ENCODE measurements at places on chromosomes 5 and 9.

GRCh38 chr9:69485466-69485865 lies 160.5 kb downstream of the ENTREP1 start:
- DNase-seq, result no peak

GRCh38 chr9:35759795-35760194 lies 5.7 kb upstream of the MSMP start:
- DNase-seq, result no peak

DNA sequence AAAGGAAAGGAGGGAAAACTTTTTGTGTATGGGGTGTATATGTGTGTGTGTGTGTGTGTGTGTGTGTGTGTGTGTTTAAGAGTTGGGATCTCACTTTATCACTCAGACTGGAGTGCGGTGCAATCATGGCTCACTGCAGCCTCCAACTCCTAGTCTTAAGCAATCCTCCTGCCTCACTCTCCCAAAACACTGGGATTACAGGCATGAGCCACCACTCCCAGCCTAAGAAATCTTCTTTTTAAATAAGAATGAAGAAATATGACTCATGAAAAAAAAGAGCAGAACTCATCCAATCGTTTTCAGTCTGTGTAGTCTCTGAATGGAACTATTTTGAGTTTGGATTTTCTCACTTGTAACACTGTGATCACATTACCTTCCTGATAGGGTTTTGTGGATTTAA lies 601.5 kb downstream of the ACTL7B start:
- DNase-seq, result no peak

- DNase-seq, result no peak
Measured at GRCh38 chr9:123217128-123217654, 51.2 kb downstream of the STRBP start.

- DNase-seq, result no peak
Measured at GRCh38 chr9:7342736-7343135, 456.8 kb downstream of the DMAC1 start.

GRCh38 chr9:79896390-79896980 lies 324.7 kb downstream of the TLE4 start:
- DNase-seq, result no peak

DNA sequence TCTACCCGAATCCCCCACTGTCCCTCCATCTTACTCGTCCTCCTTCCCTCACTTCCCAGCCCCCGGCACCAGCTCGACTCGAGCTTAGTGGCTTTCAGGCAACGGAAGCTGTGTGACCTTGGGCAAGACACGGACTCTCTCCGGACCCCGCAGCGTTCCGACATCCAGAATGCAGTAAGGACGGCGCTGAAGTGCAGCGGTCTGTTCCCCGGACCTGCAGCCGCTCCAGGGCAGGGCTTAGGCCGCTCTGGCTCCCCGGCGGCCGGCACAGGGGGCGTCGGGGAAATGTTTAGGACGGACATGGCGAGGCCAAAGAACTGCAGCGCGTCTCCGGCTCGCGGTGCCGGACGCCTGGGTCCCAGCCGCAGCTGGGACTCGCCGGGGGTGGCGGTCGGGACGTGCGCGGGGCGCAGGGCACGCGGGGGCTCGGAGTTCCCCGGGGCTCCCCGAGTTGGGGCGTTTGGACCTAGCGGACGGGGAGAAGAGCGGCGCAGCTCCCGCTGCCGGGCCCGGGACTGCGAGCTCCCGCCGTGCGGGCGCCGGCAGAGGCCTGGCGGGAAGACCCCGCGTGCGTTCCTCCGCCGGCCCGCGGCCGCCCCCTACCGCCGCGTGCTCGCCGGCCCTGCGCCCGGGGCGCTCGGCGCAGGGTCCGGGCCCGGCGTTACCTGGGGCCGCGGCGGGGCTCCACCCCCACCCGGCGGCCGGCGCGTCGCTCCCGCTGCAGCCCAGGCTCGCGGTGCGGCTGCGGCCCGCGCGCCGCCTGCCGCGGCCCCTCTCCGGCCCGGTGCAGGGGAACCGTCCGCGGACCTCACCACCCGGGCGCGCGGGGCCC lies 5.6 kb upstream of the RNF44 start:
- no peak for DNase-seq

DNA sequence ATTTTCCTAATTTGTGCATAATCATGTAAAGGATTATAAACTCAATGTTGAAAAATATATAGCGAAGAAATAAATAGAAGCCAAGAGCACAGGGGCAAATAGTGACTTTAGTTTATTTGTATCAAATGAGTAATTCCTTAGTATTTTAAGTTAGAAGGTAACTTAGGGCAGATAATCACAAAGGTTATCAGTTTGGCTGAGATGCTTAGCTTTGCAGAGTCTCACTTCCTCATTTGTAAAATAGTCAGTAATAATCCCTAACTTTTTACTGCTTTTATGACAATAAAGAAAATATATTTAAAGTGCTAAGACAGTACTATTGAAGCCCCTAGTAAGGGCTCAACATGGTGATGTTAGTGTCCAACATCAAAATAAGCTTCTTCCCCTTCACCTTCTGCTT lies 297.4 kb upstream of the TUSC1 start:
- no peak for DNase-seq

DNA sequence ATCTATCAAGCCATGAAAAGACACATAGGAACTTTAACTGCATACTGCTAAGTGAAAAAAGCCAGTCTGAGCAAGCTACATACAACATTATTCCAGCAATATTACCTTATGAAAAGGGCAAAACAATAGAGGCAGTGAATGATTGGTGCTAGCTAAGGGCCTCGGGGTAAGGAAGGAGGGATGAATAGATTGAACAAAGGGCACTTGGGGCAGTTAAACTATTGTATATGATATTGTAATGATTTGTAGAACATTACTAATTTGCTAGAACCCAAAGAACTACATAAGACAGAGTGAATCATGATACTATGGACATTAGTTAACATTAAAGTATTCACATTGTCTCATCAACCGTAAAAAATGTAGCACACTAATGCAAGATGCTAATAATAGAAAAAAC lies 218.3 kb downstream of the FBXO4 start:
- DNase-seq, result no peak

- no peak for DNase-seq
Measured at GRCh38 chr5:111116550-111116949, 24.4 kb downstream of the WDR36 start.

DNA sequence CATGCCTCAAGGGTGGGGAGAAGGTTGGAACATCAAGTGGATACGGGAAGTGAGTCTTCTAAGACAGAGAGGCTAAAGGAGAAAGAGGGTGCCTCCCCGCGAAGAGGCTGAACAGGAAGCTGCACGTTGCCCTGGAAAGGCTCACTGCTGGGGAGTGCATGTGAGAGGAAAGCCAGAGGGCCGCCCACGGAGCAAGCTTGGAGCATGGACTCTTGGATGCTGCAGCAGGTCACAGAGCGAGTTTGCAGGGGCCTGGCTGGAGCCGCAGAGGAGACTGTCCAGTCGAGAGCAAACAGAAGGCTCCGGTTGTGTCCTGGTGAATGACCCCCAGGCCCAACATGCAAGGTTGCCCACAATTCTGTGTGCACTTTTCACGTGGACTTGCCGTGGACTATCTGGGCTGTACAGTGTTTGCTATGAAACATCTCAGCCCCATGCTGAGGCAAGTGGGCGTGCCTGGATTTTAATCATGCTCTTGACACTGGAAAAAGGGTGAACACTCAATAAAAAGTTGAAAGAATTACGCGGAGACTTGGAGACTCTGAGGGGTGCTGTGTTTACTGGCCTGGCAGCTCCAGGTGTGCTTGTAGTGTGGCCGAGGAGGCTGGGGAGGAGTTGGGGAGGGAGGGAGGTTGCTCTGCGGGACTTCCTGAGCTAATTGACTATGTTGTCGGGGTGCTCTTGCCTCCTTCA lies 54.5 kb upstream of the GARNL3 start:
- no peak for DNase-seq

- no peak for DNase-seq
Measured at GRCh38 chr5:172002310-172002709, 4.1 kb downstream of the FBXW11 start.

DNA sequence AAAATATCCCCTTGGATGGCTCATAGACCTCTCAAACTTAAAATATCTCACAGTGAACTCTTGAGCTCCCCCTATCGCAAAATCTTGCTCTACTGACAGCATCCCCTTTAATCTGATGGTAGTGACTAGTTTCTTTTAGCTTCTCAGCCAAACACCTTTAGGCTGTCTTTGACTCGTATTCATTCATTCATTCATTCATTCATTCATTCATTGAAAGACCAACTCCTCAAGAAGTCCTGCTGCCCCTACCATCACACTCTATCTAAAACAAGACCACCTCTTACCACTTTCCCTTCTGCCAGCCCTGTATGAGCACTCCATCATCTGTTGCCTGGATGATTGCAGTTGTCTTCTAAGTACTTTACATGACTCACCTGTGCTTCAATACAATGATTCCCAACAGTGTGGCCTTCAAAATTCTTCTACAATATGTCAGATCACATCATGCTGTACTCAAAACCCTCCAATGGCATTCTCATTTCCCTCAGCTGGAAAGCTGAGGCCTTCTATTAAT lies 46.8 kb downstream of the ITGA2 start:
- no peak for DNase-seq

- no peak for DNase-seq
Measured at GRCh38 chr5:97906135-97906534, 723.1 kb upstream of the RIOK2 start.

GRCh38 chr5:66518052-66518451 lies 78.1 kb upstream of the MAST4 start:
- no peak for DNase-seq

DNA sequence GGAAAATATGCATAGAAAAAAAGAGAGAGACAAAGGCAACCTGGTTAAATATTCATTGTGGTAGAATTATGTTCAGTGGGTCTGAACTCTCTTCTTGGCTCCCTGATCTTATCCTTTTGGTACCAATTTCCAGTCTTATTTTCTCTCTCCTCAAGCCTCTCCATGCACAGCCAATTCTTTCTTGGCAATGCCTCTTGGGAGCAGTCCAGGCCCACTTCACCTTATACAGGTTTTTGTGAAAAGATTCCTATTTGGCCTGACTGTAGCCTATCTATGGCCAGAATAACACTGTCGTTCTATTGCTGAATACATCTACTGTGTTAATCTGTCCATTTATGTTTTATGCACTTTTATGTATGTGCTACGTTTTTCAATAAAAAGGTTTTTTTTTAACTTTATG lies 2.7 kb downstream of the ELOVL7 start:
- no peak for DNase-seq

- DNase-seq, result no peak
Measured at GRCh38 chr5:179289756-179290385, 55.4 kb downstream of the ADAMTS2 start.

GRCh38 chr9:38478211-38478610 lies 54.0 kb upstream of the IGFBPL1 start:
- no peak for DNase-seq

- DNase-seq, result no peak
Measured at GRCh38 chr5:14767053-14767452, 102.5 kb downstream of the OTULIN start.

DNA sequence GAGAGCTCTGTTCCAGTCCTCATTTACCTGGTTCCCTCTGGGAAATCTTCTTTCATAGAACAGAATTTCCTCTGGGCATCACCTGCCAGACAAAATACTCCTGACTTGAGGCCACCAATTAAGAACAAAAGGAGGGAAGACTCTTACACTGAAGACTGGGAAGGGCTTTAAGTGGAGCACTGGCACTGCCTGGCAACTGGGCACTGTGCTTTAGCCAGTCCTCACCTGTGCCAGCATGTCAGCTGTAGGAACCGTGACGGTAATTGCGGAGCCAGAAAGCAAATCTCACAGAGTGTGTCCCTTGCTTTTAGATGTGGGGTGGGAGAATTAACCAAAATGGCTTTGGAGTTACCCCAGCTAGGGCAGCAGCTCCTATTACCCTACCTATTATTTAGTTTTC lies 40.6 kb downstream of the FAM219A start:
- DNase-seq, result no peak

DNA sequence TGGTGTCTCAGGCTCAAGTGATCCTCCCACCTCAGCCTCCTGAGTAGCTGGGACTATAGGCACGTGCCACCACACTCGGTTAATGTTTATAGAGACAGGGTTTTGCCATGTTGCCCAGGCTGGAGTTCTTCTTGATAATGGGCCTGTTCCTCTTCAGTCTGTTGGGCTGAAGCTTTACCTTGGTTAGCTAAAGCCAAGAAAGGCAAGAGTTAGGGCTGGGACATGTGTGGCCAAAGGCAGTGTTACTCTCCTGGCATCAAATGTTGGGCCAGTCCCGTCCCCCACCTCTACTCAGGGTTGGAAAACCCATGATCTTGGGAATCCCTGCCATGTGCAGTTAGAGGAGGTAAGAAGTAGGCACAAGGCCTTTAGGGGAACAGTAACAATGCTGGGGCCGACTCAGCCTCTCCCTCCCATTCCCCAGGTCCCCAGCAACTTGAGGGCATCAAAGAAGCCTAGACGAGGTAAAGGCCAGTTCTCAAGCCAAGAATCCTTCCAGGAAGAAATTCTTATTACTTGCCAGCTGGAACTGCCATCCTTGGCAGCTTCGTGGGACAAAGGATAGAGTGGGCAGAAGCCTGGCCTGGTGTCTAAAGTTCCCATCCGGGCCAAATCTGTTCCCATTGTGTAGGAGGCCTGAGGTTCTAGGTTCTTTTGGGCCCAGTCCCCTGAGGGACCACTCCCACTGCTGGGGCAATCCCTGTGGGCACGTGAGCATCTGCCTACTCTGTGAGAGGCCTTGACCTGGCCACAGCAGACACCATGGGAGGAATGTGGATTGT lies 4.5 kb downstream of the EGR1 start:
- no peak for DNase-seq

DNA sequence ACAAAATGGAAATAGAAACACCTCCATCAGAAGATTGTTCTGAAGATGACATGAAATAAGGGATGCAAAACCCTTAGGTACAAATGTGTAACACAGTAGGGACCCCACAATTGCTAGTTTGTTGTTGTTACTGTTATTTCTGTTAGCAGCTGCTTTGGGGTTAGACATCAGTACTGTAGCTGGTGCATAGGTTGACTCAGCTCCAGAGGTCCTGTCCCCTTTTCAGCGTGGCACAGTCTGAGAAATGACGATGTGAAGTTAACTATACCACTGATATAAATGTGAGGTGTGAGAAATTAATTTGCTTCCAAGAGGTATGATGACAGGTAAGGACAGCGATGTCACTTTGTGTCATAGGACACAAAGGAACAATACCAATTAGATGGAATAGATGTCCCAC lies 384.6 kb upstream of the KLF4 start:
- no peak for DNase-seq
